GF-D8 (cell line): ENCODE measurements at places on chromosomes 16 and 17.

- DNase-seq: no peak
Observed at GRCh38 chr17:4994081-4994595, 3.2 kb downstream of the INCA1 start.

- DNase-seq: no peak
Observed at GRCh38 chr17:32610943-32611342, 124.2 kb downstream of the CDK5R1 start.

GRCh38 chr17:65231662-65232335 lies 94.6 kb downstream of the RGS9 start:
- peak; percentile 24 for DNase-seq

GRCh38 chr17:4658478-4659305 lies 17.2 kb upstream of the ALOX15 start:
- DNase-seq: peak; percentile 23

GRCh38 chr16:57639172-57639887 lies 10.9 kb downstream of the ADGRG1 start:
- DNase-seq: no peak

GRCh38 chr17:77909236-77909635 lies 49.3 kb upstream of the TNRC6C start:
- DNase-seq: no peak

DNA sequence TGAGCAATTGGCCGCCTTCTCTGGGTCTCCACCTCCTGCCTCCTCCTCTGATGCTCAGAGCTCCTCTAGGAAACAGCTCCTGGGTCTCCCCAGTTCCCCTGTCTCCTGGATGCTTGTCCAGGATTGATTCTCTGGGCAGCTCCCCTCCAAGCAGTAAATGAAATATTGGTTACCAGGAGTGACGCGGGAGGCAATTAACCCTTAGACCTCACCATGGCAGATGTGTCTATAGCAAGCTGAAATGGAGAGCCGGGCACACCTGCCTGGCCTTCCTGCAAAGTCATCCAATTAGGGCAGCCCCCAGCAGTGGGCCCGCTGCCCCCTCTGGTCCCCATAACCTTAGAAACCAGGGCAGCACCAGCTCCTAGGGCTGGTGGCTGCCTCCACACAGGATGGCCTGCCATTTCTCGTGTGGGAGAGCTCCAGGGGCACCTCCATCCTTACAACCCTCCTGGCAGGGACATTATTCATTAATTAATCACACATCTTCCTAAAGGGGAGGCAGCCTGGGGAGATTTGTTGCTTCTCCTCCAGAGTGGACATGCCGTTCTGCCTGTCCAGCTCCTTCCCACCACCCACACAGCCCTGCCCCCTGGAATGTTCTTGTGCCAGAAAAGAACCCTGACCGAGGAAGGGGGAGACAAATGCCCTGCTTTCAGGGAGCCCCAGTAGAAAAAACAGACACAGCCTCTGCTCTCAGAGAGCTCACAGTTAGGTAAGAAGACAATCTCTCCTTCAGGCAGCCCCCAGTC lies 8.3 kb upstream of the KIF18B start:
- no peak for DNase-seq

DNA sequence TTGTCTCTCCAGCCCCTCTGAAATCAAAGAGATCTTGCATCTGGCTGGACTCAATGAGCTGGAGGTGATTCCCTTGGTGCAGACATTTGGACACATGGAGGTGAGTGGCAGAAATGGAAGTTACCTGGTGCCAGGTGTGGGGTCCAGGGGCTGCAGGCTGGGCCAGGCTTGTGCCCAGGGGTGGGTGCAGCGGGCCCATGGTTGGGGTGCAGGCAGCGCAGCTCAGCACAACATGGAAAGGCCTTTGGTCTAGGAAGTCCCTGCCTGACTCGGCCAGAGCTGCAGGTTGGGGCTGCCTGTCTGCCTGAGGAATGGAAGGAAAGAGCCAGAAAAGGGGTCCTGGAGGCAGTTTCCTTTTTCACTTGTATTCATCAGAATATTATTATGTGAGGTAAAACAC lies 10.2 kb upstream of the OGFOD3 start:
- no peak for DNase-seq

GRCh38 chr16:27977966-27978365 lies 85.5 kb downstream of the GSG1L start:
- DNase-seq: peak; percentile 75

DNA sequence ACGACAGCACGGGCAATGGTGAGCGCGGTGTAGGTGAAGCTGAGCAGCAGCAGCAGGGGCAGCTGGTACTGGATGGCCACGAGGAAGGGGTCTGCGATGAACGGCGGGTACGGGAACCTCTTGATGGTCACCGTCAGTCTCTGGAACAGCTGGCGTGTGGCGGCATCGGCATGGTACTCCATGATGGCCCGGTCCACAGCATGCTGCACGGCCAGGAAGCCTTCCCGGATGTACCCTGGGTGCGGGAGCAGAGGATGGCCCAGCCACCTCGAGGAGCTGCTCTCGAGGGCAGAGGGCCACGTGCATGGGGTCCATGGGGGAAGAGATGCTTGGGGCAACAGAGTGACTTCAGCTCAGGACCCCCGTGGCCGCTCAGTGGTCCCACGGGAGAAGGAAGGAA lies 20.9 kb downstream of the ABCA3 start:
- no peak for DNase-seq

GRCh38 chr16:8184854-8185253 lies 405.5 kb downstream of the TMEM114 start:
- no peak for DNase-seq

- DNase-seq: no peak
Observed at GRCh38 chr17:46727572-46728348, 90.7 kb downstream of the WNT3 start.

GRCh38 chr17:55267777-55268648 lies 3.3 kb downstream of the HLF start:
- no peak for DNase-seq
